GM06990 (cell line): ENCODE measurements at places on chromosomes 13 and 19.

DNA sequence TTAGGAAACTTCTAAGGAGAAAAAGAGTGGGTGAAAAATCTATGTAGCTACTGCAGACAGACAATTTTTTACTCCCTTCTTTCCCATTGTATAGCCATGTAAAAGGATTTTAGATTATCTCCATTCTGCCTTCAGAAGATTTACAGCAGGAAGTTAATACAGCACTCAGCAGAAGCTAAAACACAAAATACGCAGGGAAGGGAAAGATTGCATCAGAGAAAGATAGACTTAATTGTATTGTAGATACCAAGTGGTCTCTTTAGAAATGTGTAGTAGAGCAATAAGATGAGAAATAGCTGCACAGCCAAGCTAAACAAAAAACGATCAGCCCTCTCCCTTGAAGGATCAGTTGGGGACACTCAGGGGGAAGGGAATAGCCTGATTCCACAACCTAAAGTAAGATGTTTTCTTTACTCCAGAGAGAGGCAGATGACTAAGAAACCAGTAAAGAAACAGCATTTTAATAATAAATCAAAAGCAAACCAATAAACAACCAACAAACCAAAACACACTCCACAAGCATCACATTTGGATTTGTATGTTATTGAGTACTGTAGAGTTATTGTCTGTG, 236.7 kb upstream of the SLITRK1 start:
- DNase-seq: no peak

DNA sequence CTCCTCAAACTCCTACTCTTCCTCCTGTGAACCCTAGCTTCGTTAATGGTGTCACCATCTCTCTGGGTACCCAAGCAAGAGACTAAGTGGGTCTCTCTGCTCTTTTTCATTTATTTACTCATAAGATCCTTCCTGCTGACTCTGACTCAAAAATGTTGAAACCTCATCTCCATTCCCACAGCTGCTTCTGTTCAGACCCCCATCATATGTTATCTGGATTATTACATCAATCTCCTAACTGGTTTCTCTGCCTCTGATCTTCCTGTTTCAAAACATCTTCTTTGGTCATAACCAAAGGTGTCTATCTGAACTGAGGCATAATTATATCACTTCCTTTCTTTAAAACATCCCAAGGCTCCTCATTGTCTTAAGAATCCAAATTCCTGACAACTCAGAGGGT, 2.0 kb upstream of the MEDAG start:
- DNase-seq: no peak

DNA sequence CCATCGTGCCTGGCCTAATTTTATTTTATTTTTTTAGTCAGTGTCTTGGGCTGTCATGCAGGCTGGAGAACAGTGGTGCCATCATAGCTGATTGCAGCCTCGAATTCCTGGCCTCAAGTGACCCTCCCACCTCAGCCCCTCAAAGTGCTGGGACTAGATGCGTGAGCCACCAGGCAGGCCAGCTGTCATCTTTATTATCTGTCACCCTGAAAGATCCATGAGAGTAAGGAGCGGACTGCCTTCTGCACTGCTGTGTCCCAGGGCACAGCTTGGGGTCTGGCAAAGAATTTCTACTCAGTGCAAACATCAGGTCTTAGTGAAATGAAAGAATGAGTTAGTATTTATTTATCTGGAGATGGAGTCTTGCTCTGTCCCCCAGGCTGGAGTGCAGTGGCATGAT, 9.5 kb upstream of the TLE5 start:
- no peak for DNase-seq

GRCh38 chr19:17784201-17785008, 10.5 kb upstream of the B3GNT3 start:
- peak; percentile 53 for DNase-seq

DNA sequence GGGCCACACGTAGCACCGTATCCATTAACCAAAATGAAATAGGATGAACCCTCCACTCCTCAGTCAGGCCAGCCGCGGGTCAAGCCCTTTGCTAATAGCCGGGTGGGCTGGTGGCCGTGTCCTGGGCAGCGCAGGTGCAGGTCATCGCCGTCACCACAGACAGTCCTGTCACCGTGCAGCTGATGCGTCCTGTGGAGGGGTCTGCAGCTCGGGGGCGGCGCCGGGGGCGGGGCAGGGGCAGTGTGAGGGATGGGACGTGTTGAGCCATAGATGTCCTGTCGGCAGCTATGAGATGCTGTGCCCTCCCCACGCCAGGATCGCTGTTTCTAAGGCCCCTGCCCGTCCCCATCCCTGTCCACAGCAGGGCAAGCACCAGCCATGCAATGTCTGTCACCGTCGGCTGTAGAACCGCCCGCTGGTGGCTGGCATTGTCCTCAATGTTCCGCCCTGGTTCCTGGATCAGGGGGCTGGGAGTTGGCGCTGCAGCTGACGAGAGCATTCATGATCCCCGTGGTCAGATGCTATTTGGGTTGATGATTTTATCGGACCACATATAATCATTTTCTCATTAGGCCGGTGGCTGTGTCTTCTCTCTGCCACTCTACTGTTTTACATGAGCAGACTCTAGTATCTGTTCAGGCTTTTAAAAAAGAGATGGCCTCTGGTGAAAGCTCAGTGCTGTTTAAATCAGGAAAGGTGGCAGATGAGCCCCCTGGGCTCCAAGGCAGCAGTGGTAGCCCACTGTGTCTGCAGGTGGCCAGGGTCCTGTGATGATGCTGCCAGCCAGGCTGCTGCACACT, 126.1 kb downstream of the KDM4B start:
- DNase-seq: no peak

DNA sequence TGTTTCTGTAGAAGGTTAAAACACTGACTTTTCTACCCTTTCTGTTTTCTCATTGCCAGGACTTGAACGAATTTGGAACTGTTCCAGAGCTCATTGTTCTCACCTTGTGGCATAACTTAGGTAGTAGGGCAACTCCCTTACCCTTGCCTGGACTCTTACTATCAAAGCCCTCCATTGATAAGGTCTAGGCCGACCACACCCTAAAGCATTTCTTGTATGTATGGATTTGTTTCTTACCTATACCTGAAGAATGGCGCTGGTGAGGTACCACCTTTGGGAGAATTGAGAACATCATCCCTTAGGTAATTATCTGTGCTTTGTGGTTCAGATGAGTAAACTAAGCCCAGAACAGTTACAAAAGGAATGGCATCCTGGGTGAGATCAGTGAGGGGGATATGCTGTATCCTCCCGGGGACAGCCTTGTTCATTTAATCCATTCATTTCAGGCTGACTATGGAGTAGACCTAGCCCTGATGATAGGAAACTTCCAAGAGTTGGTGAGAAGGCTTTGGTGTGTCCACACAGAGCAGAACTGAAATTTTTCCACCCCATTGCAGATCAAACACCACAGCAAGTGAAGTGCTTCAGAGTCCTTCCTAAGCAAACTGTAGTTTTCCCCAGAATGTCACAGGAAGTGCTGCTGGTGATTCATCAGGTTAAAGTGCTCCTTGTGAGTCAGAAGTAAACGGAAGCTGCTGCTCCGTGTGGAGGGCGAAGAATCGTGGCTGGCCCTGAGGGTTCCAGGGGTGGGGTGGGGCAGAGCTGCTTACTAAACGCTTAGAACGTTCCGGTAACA, 113.0 kb downstream of the TEX26 start:
- no peak for DNase-seq

DNA sequence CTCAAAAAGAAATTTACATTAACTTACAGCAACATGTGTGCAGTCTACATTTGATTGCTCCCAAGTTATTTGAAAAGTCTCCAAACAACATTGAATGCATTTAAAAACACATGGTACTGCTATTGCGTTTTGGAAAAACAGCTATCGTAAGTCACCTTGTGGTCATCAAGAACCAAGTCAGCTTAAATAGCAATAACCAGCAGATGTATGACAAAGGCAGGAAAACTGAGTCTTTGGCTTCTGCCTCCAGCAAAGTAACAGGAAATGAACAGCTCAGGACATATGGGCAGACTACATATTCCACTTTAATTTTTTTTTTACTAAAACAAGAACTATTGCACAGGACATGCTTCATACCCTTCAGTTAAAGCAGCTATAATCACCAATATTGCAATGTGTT, 580.6 kb upstream of the SPRY2 start:
- DNase-seq: no peak

- no peak for DNase-seq
Observed at GRCh38 chr19:2176337-2176994, 12.7 kb downstream of the DOT1L start.

DNA sequence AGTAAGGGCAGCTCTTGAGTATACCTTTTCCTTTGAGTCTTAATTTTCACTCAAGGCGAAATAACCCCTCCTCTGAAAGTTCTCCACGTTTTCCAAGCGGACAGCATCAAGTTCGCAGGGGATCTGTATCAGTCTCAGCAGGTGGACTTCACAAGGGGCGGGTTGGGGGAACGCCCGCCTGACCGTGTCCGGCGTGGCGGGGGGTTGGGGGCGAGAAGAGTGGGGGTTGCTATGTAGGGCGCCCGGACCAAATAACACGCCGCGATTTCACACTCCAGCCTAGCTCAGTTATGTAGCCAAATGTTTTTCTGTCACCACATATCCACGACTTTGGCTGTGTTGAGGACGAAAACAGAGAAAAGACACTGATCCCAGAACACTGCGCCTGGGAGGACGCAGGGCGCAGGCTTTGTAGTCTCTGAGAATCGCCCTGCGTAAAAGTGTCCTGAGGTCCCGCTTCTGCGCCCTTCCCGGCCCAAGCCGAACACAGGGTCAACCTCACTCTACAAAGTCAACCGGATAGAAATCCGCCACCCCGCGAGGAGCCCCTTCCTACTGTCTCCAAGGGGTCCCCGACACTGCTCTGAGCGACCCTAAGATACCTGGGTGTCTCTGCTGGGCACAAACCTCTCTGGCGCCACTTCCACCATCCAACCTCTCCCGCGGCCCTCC, 524 bp downstream of the RUBCNL start:
- no peak for DNase-seq

- DNase-seq: no peak
Observed at GRCh38 chr13:26950546-26950945, 190.0 kb upstream of the GPR12 start.

DNA sequence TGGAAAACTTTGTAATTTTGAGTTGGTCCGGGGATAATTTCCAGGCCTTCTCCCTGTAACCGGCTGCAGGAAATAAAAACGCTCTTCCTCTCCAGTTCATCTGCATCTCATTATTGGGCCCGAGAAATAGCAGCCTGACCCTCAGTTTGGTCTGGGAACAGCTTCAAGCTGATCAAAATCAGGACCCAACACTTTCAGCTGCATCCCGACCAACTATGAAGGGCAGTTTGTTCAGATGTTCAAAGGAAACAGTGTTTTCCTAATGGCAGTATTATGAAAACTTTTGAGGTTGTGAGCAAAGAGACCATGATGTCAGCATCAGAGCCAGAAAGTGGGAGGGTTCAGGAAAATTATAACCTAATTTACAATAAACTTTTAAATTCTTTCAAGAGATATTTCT, 35.7 kb downstream of the STK24 start:
- DNase-seq: no peak

GRCh38 chr13:49774376-49775005, 18.0 kb downstream of the KPNA3 start:
- no peak for DNase-seq

- no peak for DNase-seq
Observed at GRCh38 chr13:85148009-85148408, 651.2 kb downstream of the SLITRK6 start.

- DNase-seq: no peak
Observed at GRCh38 chr13:112331675-112332074, 44.5 kb upstream of the SPACA7 start.

DNA sequence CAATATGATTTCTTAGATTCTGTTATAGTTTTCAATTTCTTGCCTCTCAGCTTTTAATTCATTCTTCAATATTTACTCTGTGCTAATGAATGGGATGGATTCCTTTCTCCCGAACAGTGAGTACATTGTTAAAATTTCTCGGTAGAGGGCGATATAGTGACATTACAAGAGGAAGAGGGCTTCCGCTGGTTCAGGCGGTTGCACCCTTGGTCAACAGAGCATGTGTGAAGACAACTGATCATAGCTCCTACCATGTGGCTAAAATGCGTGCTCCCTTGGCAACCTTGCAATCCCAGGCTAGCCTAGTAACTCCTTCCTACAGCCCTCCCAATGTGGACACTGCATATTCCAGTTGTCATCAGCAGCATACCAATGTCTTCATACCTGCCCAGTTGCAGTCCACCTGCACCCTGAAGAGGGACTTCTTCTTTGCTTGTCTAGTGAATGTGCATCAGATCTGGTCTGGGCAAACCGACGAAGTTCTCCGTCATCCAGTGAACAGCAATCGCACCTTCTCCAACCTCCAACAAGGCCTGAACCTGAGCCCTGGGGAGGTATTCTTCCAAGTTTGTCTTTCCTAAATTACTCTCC, 653.0 kb upstream of the GPC6 start:
- DNase-seq: no peak

GRCh38 chr13:113437408-113438010, 15.8 kb downstream of the ADPRHL1 start:
- DNase-seq: no peak

GRCh38 chr19:27966390-27966816, 1246.5 kb downstream of the UQCRFS1 start:
- DNase-seq: no peak

GRCh38 chr19:48480183-48480557, 11.0 kb downstream of the CYTH2 start:
- no peak for DNase-seq
